Activated CD8-positive, alpha-beta T cell treated with anti-CD3 and anti-CD28 coated beads, Interleukin-2, amount 10 ng/mL, durations not matched to agents 7 days and 5 days (primary cell): ENCODE measurements at places on chromosomes 1 and 21.

- no peak for DNase-seq
These were observed 8.2 kb downstream of the SYTL1 start for GRCh38 chr1:27349784-27350662.

- DNase-seq = no peak
These were observed 17.2 kb downstream of the KAZN start for GRCh38 chr1:14615549-14616218.

GRCh38 chr1:75969550-75969949 lies 37.3 kb upstream of the ASB17 start:
- no peak for DNase-seq

- no peak for DNase-seq
These were observed 18.1 kb upstream of the RCOR3 start for GRCh38 chr1:211241071-211241470.

GRCh38 chr1:112247036-112247597 lies 148.9 kb upstream of the CTTNBP2NL start:
- no peak for DNase-seq

GRCh38 chr21:45312296-45312695 lies 24.6 kb upstream of the POFUT2 start:
- DNase-seq = no peak

DNA sequence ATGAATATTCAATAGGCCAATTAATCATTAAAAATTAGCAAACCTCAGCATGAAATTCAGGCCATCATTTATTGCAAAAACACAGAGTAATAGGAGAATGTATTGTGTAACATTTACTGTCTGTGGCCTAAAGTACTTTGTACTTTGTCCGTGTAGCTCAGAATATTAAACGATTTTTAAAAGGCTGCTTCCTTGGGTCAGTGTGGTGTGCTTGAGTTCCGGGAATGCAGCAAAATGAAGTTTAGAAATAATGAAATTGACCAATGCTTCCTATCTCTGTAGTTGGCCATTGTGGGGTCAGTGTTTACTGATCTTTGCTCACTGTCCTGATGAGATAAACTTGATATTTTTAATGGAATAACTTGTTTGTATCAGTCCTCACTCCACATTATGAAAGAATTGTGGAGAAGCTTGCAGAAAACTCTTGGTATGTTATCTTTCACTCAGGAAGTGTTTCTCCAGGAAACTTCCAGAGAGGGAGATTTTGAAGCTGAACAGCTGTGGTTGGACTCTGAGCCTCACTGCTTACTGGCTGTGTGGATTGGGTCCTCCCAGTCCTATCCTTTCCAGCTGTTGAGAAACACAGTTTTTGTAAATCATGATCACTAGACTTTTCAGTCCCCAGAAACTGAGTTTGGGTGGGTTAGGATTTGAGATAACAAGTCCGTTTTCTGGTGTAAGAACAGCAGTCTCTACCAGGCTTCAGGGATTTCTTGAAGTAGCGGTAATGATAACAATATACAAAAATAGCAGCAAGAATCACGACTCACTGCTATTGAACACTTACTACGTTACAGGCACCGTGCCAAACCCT lies 19.2 kb upstream of the MTARC1 start:
- no peak for DNase-seq
